Stimulated activated CD8-positive, alpha-beta memory T cell treated with anti-CD3 and anti-CD28 coated beads, Interleukin-12 subunit alpha, Interleukin-12 subunit beta, amount 100 ng/mL, for 1 hour (primary cell): ENCODE measurements at places on chromosomes 3 and 15.

GRCh38 chr3:102525624-102526023 is 90.8 kb downstream of the ZPLD1 start:
- DNase-seq: no peak

DNA sequence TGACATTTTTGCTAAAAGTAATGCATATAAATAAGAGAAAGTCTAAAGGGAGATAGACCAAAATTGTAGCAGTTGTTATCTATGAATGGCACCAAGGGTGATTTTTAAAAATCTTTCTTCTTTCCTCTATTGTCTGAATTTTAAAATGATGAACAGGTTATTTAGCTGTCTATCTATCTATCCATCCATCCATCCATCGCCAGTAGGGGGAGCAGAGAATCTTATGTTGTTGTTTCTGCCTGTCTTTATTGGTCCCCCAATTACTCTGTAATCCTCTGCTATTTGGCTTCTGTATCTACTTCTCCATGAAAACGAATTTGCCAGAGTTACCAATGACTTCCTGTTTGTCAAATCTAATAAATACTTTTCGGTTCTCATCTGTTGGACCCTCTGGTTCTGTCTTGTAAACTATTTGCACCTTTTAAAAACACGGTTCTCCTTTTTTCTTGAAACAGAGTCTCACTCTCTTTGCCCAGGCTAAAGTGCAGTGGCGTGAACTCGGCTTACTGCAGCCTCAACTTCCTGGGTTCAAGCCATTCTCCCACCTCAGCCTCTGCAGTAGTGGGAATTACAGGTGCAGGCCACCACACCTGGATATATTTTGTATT is 86.0 kb downstream of the ECT2 start:
- no peak for DNase-seq

GRCh38 chr15:84590406-84590805 is 10.4 kb upstream of the ZSCAN2 start:
- DNase-seq: no peak

- no peak for DNase-seq
Measured at GRCh38 chr15:84398763-84399701, 163.5 kb downstream of the GOLGA6L4 start.
